Progenitor cell of endocrine pancreas (in vitro differentiated cells): ENCODE measurements at places on chromosomes 13 and 19. TPM values are rescaled to one million over a fixed set of nuclear protein-coding genes. Genes with fewer than 3 reads are reported as not detected.
A peak's percentile ranks its signal among the peaks of the same experiment; 100 is the strongest.

GRCh38 chr13:101979825-101980224, 422.0 kb downstream of the FGF14 start:
- DNase-seq, result no peak

Gene C19orf67
- 0.43 TPM in 1 of 2 replicates, not detected in the other for total RNA-seq

DNA sequence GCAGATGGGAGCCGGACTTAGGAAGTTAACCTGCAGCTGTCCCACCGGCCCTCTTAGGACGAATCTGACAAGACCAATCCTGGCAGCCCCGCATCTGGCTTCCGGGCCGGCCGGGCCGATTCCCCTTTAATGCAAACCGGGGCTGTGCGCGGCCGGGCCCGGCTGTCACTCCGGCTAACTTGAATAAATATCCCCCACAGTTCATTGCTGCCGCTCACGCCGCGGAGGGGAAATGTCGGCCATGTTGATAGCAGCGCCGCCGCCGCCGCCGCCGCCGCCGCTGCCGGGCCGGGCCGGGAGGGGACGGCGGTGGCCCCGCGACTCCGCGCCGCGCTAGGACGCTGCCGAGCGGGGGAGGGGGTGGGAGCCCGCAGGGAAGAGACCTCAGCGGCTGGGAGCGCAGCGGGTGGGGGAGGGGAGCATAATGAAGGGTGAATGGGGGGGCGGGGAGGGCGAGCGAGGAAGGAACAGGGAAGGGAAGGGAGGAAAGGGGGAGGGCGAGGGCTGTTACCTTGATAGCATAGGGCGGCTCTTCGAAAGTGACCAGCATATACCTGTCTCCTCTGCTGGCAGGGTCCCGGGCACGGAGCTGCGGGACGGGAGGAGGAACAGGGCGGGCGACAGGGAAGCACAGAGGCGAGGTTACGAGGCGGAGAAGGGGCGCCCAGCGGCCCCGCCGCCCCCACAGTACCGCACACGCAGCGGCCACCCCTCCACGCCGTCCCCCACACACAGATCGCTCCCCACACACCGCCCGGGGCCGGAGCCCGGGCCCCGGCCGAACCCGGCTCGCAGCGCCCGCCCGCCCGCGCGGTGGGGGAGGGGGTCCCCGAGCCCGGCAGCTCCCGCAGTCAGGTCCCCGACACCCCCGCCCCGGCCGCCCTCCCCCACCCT, 1.1 kb downstream of the INTS6 start:
- DNase-seq, result peak; percentile 68

- no peak for DNase-seq
Observed at GRCh38 chr19:23436944-23437343, 41.7 kb upstream of the ZNF91 start.

- no peak for DNase-seq
Observed at GRCh38 chr13:63901630-63902029, 2486.0 kb upstream of the PCDH20 start.

DNA sequence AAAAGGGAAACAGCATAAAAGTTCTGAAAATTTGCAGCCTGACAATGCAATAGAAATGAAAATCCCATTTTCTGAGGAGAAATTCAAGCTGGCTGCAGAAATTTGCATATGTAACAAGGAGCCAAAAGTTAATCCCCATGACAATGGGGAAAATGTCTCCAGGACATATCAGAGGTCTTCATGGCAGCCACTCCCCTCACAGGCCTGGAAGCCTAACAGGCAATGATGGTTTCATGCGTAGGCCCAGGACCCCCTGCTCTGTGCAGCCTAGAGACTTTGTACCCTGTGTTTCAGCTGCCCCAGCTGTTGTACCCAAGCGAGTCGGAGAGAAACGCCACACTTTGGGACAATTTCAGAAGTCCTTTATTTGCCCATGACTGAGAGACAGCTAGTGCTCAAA, 701.3 kb upstream of the KLHL1 start:
- DNase-seq, result no peak

Gene KLK14
- total RNA-seq, result 0.62 and 0.89 TPM in 2 replicates

Gene SAMD4B
- total RNA-seq, result 140 and 152 TPM in 2 replicates

DNA sequence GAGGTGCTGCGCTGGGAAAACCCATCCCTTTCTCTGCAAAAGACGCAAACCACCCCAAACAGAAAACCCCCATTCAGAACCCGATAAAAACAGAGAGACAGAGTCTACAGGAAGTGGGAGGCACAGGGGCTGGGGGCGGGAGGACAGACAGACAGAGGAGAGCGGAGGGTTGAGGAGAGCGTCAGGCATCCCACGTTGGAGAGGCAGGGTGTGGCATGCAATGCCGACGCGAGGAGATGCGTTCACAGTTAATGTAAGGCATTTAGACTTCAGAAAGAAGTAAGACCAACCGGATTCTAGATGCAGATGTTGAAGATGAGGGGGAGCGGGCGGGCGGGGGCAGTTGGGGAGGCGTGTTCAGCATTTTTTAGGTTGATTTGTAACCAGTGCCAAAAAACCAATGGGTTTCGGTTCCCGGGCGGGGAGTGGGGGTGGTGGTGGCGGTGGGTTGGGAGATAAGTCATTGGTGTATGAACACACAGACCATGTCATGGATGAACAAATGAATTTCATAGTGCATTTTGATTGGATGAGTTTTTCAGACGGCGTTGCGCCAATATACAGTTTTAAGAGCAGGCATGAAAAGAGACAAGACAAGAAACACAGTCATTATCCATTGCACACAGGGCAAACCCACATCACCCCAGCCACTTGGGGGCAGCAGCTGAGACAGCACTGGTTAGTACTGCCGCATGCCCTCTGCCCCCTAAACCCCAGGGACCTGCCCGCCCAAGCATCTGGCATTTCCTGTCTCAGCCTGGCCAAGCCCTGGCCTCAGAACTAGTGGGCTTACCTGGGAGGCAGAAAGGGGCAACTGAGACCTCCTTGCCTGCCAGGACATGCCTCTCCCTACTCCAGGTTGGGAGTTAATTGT, 91.3 kb downstream of the IER2 start:
- no peak for DNase-seq

Gene CYP2F1
- not detected in 2 replicates for total RNA-seq

DNA sequence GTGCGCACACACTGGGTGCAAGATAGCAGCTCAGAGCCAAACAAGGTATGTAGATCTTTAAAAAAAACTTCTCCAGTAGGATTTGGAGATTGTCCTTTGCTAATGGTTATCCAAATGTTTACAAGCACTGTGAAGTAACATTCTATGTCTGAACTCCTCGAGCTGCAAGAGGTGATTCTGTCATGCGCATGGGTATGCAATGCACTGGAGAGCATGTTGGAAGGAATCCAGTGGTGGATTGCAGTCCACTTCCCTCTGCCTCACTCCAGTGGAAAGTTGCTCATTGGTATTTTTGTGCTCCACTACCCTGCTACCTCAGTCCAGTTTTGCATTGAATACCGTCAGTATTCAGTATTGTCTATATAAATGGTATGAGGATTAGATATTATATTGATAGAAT, 132.1 kb downstream of the ATP8A2 start:
- DNase-seq, result no peak

DNA sequence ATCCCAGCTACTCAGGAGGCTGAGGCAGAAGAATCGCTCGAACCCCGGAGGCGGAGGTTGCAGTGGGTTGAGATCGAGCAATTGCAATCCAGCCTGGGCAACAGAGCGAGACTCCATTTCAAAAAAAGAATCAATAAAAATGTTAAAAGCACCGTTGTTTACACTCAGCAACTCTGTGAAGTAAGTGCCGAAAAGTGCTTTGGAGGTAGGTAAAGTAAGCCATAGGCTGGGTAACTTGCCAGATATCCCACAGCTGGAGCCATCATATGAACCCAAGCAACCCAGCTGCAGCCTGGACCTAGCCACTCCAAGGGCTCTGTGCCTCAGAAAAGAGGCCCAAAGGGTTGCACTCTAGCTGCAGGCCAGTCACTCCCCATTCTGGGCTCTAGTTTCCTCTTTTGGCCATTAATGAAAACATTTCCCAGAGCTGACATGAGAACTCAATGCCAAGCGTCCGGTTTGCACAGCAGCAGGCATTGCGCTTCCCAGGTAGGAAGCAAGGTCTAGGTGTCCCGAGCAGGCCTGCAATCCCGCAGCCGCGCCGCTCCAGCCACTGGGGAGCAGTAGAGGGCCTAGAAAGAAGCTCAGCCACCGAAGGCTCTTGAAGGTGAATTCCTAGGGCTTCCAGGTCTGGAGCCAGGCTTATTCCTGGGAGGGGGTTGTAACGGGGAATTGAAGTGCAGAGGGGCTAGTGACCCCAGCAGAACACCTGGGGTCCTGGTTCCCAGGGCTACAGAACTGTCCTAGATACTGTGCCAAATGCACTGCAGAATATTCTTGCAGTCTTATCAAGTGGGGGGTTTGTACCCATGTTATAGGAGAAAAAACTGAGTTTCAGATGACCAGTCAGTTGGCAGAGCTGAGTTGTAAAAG, 4.1 kb upstream of the CD79A start:
- peak; percentile 74 for DNase-seq
